ENCODE measurements at places on chromosomes 7 and 10. TPM values are rescaled to one million over a fixed set of nuclear protein-coding genes. Genes with fewer than 3 reads are reported as not detected.
A peak's percentile ranks its signal among the peaks of the same experiment; 100 is the strongest.

DNA sequence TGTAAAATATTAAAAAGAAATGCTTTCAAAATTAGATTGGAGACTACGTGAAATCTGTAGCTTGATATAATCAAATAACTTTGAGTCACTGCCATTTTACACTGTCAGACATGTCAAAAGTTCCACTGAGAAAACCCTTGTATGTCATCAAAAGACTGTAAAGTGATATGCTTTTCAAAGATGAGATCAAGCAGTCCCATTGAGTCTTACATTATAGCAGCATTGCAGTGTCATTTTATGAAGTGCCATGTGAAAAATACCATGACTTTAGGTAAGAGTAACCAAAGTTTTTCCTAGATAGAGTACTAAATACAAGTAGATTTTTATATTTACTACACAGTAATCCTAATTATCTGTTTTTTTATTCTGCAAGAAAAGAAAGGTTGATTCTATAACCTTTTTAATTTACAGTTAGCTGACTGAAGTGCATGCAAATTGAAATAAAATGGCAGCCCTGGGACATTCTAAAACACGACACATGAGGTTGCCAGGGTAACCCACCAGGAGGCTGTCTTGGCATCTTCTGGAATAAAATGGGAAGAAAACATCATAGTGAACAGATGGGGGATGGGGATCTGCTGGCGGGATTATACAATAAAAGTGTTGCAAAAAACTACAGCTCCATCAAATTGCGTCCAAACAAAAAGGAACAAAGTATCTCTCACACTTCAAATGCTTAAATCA lies 91.3 kb upstream of the TMEM106B start:
- DNase-seq, result no peak

SFTPD gene
- total RNA-seq, result 0.43 TPM

FXYD4 gene
- total RNA-seq, result not detected

SFTPA1 gene
- total RNA-seq, result 0.24 TPM

GRCh38 chr10:71272056-71272771 lies 46.8 kb upstream of the SLC29A3 start:
- DNase-seq, result peak; percentile 54

STAM gene
- total RNA-seq, result 19.4 TPM

GRCh38 chr7:135180122-135180521 lies 9.6 kb upstream of the CYREN start:
- no peak for DNase-seq

DNA sequence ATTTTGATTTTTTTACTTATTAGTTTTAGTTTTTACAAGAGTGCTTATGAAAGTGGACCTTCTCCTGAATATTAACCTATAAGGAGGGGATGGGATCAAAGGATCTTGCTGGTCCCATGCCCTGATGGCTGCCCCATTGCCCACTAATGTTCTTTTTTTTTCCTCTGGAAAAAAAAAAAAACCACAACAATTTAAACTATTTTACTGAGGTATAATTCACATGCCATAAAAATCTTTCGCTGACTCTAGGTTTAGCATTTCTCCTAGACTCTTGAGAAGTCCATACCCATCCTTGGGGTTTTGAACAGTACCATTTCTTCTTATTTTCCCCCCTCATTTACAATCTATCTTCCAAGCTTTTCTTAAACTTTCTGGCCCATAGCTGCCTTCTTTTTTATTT lies 481.8 kb downstream of the TFEC start:
- no peak for DNase-seq

GRCh38 chr10:78806681-78807221 lies 262.0 kb upstream of the ZMIZ1 start:
- DNase-seq, result no peak

- no peak for DNase-seq
Measured at GRCh38 chr7:5453566-5454075, 30.0 kb upstream of the TNRC18 start.

- no peak for DNase-seq
Measured at GRCh38 chr7:116679500-116679899, 7.5 kb downstream of the MET start.

ARL4A gene
- 10.1 TPM for total RNA-seq

TCF7L2 gene
- 12.4 TPM for total RNA-seq

DNA sequence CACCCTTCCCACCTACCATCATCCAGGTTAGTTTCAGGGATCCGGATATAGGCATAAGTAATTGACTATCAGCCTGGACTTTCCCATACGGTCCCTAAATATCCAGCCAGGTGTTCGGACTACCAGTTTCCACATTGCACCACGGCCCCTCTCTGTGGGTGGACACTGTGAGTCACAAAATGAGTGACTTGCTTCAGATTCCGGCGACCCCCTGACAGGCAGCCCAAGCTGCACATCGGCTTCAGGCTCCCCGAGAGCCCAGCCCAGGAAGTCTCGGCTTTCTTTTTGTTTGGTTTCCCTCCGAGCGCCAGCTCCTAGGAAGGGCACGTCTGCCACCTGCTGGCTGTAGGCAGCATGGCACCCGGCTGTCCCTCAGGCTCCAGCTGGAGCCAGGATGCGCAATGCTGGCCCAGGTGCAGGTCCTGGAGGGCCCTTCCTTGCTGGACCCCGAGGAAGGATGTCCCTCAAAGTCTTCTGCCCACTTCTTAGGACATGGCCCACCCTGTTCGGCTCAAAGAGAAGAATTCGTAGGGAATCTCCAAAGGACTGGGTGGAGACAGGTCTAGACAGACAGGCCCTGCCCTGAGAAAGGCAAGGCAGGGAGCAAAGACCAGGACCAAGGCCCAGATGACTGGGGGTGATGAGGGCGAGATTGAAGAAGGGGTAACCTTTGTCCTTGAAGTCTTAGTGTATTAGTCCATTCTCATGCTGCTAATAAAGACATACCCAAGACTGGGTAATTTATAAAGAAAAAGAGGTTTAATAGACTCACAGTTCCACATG lies 10.6 kb downstream of the HABP2 start:
- peak; percentile 83 for DNase-seq

ASB4 gene
- total RNA-seq, result 7.0 TPM

GRCh38 chr10:105691811-105692210 lies 1050.7 kb downstream of the SORCS3 start:
- DNase-seq, result no peak

DNA sequence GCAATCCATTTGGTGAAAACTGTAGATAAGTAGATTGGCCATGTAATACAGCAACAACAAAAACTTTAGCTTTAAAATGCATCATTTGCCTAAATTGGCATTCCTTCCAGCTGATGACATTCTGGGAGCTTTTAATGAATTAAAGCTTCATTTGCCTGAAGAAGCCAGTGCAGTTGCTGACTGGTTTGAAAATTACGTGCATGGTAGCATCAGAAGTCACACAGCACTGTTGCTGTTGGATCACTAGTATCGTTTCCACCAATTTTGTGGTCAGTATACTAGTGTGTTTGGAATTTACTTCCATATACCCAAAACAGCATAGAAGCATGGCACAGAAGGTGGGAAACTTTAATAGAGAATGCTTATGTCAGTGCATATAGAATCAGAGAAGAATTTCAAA lies 194.9 kb downstream of the ETV1 start:
- DNase-seq, result no peak

PDE1C gene
- total RNA-seq, result 198 TPM

GNAT3 gene
- not detected for total RNA-seq

STEAP1B gene
- total RNA-seq, result not detected

- DNase-seq, result no peak
Measured at GRCh38 chr7:103944230-103944900, 45.1 kb downstream of the RELN start.

DNA sequence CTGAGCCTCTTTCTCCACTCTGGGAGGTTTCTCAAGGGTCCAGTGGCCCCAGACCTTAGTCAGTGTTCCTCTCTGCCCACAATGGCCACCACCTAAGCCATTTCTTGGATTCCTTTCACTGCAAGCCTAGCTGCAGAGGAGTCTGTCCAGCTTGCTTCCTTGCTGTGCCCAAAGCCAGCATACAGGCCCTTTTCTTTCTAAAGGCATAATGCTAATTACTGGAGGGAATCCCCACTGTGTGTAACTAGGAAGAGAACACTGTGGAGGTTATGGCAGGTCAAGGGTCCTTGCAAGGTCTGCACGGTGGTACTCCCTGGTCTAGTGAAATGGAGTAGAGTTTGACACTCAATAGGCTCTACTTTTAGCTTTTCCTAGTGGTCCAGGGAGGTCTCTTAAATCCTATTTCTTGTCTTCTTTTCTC lies 70.4 kb upstream of the CC2D2B start:
- no peak for DNase-seq

- DNase-seq, result no peak
Measured at GRCh38 chr10:60139798-60140566, 233.6 kb upstream of the CCDC6 start.

DNA sequence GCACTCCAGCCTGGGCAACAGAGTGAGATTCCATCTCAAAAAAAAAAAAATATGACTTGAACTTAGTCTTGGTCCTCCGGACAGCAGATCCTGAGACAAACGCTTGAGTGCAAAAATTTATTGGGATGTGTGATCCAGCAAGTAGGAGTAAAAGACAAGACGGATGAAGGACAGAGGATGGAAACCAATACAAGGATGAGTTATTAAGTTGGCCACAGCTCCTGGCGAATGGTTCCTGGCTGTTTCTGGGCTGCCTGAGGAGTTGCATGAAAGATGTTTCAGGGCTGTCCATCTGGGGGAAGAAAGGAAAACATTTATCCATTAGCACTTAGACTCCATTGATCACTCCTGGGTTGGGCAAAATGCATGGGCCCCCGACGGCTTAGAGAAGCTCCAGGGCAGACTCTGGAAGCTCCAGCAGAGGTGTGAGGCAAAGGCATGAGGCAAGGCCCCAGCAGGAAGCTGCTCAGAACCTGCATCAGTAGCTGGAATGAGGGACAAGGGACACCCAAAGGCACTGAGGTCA lies 98.3 kb upstream of the ZNF438 start:
- DNase-seq, result peak; percentile 55

DNA sequence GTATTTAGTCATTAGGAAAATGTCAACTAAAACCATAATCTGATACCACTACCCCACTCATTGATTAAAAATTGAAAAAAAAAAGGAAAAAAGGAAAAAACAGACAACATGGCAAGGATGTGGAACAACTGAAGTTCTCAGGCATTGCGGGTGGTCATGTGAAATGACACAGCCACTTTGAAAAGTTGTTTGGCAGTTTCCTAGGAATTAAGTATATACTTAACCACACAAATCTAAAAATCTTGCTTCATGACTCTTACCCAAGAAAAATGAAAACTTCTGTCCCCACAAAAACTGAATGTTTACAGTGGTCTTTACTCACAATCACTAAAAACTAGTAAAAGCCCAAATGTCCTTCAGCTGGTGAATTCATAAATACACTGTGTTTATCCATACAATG lies 254.5 kb downstream of the AHR start:
- DNase-seq, result no peak

TMEM196 gene
- not detected for total RNA-seq

SEC61A2 gene
- total RNA-seq, result 10.2 TPM

DNA sequence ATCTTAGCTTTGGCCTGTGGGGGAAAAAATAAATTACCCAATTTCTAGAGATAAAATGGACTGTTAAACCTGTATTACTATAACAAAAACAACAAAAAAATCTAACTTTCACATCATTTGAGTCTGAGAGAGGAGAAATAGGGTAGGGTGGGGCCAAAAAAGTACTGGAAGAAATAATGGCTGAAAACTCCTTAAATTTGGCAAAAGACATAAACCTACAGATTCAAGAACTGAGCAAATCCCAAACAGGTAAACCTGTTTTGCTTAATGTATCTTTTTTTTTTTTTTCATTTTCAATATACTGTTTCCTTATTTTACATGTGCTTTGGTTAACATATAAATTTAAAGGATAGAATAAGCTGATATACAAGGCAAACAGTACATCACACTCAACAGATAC lies 27.1 kb downstream of the SYPL1 start:
- DNase-seq, result no peak

CDNF gene
- total RNA-seq, result 1.9 TPM

- DNase-seq, result no peak
Measured at GRCh38 chr10:120827251-120827875, 23.8 kb upstream of the WDR11 start.

DNA sequence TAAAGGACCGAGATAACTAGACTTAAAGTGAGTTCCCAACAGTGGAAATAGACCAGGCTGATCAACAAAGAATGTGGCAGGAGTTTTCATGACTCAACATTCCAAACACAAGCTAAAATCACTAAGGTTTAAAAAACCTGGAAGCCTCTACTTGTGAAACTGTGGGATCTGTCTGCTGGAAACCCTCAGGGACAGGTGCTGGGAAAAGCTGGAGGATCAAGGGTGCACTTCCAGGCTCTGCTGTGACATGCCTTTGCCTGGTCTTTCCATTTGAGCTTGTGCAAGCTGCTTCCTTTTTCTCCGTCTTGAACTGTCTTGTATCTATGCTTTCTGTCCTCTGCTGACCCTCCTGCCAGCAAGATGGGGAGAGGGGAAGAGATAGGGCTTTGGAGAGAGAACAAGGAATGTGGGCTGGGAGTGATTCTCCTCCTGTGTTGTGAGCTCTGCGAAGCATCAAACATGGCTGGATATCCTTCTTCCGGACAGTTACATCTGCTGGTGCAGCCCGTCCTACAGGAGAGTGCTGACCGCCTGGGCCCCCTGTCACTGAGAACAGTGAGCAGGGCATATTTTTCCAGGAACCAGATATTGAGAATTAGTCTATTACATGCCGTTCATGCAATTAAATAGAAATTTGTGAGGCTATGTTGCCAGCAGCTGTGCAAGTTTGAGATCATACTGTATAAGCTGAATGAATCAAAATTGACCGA lies 25.5 kb downstream of the ARHGAP22 start:
- DNase-seq, result no peak

NEURL1 gene
- 0.05 TPM for total RNA-seq

GIMAP7 gene
- total RNA-seq, result 21.4 TPM

DNA sequence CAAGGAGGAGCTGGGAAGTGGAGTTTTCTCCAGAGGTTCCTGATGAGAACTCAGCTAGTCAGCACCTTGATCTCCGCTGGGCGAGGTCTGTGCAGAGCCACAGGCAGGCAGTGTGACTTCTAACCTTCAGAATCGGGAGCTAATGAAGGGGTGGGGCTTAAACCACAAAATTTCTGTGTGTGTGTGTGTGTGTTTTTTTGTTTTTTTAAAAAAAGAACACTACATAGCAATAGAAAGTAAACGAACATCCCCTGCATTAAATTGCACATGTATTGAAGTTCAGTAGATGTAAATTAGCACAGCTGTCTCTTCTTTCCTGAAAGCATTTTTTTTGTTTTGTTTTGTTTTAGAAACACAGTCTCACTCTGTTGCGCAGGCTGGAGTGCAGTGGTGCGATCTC lies 46.2 kb downstream of the RBM17 start:
- no peak for DNase-seq

GRCh38 chr10:50968386-50969091 lies 83.1 kb upstream of the A1CF start:
- no peak for DNase-seq

SEMA3C gene
- 67.8 TPM for total RNA-seq

- no peak for DNase-seq
Measured at GRCh38 chr10:88926566-88927415, 25.8 kb downstream of the ACTA2 start.
